ENCODE measurements at places on chromosomes 2 and 18.

DNA sequence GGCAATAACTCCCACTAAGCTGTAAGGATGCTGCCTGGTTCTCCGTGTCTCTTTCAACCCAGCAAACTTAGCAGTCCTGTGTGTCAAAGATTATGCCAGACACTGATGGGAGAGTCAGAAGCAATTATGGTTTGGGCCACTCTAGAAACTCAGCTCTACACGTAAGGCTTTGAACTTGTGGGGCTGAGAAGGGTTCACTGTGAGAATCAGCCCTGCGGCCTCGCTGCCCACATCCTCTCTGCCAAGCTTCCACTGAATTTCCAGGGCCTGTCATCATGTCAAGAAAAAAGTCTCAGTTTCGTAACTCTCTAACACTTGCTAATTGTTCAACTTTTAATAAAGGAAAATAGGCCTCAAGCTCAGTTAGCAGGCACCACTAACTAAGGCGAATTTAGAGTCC, 308.8 kb upstream of the LYPD1 start:
- no peak for DNase-seq

DNA sequence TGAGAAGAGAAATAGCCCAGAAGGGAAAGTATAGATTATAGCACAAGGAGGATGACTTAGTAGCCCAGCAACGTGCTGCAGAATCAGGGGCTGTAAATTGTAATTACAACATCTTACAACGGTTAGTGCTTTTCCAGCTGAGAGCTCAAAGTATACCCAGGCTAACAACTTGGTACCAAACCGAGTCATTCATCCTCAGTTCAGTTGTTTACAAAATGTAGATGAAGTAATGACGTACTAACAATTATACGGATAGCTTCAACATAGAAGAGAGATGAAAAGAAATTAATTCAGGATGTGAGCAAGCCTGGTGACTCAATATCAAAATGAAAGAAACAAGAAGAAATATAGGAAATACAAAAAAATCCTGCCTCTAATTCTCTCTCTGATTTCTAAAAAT, 99.2 kb downstream of the DYNAP start:
- DNase-seq, result no peak

DNA sequence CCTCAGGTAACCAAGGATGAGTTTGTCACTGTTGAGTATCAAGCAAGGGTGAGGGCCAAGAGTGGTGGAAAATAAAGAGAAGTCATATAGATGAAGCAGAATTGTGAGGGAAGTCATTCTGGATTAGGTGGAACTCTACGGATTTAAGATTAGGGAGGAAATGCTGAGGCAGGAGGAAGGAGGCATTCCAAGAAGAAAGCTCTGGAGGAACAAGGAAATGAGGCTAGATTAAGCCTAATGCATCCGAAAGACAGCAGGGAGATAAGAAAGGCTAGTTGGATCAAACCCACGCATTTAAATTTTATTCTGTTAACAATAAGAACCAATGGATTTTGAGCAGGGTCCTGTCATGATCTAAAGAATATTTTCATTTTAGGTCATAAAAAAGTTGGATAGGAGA, 681.2 kb downstream of the EPHA4 start:
- no peak for DNase-seq

DNA sequence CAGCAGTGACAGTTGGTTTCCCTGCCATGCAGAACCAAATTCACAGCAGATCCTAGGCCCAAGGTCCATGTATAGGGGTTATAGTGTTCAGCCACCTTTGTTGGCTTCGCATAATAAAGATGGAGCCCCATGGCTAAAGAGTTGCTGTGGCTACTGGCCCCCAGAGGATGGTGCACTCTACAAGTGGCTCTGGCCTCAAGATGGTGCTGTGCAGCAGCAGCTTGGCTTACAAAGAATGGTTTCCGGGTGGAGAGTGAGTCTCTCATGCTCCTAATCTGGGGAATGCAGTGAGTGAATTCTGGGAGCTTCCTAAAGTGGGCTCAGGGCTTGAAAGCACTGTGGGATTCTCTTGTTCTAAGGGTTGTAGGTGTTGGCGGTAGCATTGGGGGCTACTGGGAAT, 1199.7 kb downstream of the CNTNAP5 start:
- DNase-seq, result no peak

DNA sequence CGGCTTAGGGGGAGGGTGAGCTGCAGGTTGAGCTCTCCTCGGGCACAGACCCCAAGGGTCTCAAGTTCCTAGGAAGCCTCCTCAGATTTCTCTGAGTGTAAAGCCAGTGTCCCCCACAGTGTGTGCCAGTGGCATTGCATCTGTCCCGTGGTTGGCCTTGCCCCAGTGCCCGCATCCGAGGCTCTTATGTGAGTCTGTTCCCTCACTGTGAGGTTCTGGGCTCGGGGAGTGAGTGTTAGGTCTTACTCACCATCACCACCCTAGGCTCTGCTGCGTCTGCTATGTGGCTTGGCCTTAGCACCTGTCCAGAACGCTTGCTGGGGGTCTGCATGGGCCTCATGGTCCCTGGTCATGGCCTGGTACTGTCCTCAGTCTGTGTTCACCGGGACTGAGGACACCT, 88.7 kb upstream of the PXDN start:
- DNase-seq, result no peak

DNA sequence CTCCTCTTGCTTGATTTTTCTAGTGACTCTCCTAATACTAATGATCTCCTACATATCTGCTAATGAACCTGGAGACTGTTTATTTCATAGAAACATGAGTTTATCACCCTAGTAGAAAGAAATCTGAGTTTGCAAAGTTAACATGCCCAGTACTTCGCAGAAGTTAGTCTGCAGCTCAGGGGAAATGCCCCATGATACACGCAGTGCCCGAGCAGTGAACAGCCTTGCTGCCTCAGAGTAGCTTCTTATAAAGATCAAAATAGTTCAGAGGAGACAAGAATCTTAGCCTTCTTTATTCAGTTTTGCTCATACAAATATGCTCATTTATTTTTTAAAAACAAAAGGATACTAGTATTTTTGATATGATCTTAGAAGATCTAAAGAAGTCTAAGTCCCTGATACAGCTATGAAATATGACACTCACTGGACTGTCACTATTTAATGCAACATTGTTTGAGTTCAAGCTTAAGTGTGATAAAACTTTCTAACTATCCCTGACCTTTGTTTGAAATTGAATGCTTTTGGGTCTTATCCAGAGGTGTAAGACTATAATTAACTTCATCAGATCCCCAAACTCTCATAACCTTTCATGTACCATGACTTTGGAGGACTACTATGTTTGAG, 20.5 kb downstream of the FRZB start:
- DNase-seq, result no peak

DNA sequence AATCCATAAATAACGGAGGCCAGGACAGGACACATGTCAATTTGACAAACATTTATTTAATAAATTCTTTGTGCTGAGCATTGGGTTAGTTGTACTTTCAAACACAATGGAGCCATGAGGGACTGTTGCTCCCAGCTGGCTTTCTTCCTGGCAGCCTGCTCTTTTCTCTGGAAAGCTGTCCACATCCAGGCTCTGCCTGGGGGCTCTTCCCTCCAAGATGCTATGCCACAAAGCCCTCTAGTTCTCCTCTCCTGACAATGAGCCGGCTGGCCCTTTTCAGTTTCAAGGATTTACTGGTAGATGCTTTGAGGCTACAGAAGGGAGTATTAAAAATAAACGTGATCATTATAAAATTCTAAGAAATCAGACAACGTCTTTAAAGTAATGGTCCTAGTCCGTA, 44.1 kb upstream of the SLC14A2 start:
- DNase-seq, result no peak

All from GM18507 (cell line).